Erythroblast (primary cell): ENCODE measurements at places on chromosomes 5 and 9.

DNA sequence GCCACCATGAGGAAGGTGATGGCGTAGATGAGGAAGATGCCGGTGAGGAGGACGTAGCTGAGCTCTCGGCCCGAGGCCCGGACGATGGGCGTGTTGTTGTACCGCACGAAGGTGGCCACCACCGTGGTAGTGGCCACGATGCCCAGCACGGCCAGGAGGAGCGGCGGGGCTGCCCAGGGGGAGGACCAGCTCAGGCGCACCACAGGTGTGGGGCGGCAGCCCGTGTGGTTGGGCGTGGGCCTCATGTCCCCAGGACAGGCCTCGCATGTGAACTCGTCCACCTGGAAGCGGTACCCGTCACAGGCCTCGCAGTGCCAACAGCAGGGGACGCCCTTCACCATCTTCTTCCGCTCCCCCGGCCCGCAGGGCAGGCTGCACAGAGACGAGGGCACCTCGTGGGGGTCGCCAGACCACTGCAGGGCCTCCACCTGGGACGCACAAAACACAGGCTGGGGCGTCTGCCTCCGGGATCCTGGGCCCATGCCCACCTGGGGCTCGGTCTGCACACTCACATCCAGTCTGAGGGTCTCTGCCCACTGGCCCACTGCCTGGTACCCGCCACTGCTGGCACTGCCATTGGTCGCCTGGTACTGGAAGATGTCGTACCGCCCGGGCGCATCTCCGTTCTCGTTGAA, 8.7 kb downstream of the GRM6 start:
- no peak for DNase-seq

GRCh38 chr5:143968071-143968878, 156.3 kb downstream of the HMHB1 start:
- peak; percentile 9 for DNase-seq

GRCh38 chr5:149271716-149272563, at the start of gene AFAP1L1:
AFAP1L1 (plus strand) TSS chr5:149271859; CDS start chr5:149271969, 110 bp downstream.
- peak; percentile 8 for DNase-seq

DNA sequence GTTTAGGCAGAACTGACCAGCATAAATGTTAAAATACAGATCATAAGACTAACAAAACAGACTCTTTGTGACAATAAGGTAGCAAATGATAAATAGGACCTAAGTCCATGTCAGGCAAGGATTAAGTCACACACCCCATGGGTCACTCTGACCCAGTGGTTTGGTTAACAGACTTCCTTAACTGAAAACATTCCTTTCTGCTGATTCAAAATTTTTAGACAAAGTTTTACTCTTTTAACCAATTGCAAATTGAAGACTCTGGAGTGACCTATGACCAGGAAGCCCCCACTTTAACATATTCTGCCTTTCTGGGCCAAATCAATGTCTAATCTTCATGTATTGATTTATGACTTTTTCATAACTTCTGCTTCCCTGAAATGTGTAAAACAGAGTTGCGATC, 4.9 kb upstream of the NXNL2 start:
- no peak for DNase-seq

- no peak for DNase-seq
These were observed 107.7 kb upstream of the TLX3 start for GRCh38 chr5:171201310-171201709.

DNA sequence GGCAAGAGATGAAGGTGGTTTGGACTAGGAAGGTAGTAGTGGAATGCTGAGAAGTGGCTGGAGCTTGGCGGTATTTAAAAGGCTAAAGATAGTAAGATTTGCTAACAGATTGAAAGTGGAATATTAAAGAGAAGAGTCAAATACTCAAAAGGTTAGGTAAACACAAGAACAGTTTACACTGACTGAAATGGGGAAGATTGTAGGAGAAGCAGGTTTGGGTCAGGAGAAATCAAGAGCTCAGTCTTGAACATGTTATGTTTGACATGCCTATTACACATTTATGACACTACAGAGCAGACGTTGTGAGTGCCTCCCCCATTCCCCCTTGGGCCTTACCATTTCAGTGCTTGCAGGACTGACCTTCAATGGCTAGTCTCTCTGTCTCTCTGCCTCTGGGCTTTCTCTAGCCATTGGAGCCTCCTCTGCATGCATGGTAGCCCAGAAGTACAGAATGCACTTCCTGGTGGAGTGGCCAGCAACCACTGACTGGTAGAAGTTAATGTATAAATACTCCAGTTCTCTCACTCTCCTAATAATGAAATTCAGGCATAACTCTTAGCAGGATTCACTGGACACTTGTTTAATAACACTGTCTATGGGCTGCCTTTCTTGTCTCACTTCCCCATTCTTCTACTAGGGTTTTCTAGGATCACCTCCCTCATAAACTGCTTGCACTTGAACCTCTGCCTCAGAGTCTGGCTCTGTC, 56.8 kb downstream of the HMGCS1 start:
- DNase-seq, result no peak

DNA sequence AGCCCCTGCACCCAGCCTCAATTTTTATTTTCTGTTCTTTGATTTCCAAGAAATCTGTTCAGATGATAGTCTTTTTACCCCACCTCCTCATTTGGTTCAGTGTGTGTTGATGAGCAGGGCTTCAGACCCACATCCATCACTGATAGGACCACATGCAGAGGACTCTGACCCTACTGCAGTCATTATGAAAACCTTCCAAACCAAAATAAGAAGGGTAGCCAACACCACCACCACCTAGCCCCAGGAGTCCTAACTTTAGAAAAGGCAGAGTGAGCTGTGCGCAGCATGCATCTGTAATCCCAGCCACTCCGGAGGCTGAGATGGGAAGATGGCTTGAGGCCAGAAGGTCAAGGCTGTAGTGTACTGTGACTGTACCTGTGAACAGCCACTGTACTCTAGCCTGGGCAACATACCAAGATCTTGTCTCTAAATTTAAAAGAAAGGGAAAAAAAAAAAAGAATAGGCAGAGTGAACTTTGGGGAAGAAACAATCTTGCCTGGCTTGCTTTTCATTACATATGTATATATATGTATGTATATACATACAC, 13.0 kb downstream of the CDKN2AIPNL start:
- DNase-seq, result no peak

- DNase-seq, result no peak
These were observed 1605.2 kb upstream of the CDH6 start for GRCh38 chr5:29588236-29588635.

- no peak for DNase-seq
These were observed 141.5 kb downstream of the FSTL4 start for GRCh38 chr5:133470841-133471240.

DNA sequence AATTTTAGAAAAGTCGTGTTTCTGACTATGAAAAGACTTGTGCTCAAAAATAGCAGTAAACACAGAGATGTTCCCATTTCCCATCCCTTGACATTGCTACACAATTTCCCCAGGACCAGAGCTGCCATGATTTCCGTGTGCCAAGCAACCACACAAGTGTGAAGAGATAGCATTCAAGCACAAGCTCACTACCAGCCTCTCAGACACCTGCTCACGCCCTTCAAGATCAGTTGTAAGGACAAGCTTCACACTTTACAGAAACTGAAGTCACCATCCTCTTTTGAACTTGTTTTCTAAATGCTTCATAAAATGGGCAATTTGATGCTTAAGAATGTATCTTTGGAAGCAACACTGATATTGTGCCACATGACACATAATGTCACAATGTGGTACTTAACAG, 333.1 kb downstream of the CAAP1 start:
- DNase-seq, result no peak

GRCh38 chr5:68518286-68518685, 302.7 kb downstream of the PIK3R1 start:
- DNase-seq, result no peak

- DNase-seq, result no peak
These were observed 14.3 kb downstream of the GAPT start for GRCh38 chr5:58505502-58505901.

DNA sequence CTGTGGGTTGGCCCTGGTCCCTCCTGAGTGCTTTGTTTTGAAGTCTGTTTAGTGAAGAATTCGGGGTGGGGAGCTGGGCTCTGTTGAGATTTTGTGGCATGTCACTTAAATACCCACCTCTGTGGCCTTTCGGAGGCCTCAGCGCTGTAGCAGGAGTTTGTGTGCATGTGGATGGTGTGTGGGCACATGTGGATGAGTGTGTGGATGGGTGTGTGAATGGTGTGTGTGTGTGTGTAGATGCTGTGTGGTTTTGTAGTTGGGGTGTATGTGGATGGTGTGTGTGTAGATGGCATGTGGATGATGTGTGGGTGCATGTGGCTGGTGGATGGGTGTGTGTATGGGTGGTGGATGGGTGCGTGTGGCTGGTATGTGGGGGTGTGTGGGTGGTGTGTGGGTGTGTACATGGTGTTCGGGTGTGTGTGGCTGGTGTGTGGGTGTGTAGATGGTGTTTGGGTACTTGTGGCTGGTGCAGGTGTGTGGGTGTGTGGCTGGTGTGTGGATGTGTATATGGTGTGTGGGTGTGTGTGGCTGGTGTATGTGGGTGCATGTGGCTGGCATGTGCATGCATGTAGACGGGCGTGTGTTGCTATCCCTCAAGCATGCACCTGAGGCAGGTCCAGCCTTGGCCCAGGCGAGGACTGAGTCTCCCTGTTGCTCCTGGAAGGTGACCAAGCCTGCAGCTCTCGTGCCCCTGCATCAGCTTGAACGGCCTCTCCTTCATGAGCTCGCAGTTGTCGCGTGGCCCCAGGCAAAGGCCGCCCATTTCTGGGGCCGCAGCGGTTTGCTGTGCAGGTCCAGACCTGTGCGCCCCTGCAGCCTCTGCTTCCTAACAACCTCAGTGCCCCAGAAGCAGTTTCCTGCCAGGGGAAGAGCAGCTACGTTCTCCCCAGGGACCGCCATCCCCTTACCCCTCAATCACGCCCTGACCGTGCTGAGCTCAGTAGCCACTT, 54.0 kb upstream of the FCN2 start:
- no peak for DNase-seq

GRCh38 chr9:4596165-4596922, 65.8 kb upstream of the PLPP6 start:
- DNase-seq, result no peak

GRCh38 chr5:96838201-96839070, 30.7 kb upstream of the ERAP1 start:
- DNase-seq, result no peak

GRCh38 chr5:69329905-69330489, 2.6 kb downstream of the CCDC125 start:
- DNase-seq, result no peak

DNA sequence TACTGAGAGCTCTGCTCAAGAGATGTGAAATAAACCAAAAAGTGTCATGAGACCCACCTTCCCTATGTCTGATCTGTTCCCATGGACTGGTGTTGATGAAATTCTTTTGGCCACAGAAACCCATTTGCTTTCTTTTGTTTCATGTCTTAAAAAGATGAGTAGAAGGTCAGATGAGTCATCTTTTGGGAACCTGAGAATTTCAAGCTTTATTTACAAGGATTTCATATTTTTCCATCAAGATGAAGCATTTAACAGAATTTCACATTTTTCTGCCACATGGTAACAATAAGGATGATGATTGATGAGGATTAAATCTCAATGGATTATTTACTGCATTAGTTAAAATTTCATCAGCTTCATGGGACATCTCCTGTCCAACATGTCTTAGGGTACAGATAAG, 337.8 kb downstream of the DEPDC1B start:
- no peak for DNase-seq

DNA sequence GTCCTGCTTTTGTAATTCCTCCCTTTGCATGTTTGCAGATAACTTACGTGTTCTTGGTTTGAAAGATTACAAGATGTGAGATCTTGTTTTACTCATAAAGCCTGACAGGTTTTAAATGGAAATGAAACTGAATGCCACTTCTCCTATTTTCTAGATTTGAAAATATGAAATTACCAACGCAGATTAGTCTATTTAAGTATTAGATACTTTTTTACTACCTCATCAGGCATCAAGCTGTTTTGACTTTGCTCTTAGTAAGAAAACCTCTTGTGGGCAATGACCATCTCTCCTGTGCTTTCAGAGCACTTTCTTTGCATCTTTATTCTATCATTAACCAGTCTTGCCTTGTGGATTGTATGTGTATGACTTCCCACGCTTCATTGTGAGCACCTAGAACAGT, 3.5 kb downstream of the DMXL1 start:
- peak; percentile 10 for DNase-seq

DNA sequence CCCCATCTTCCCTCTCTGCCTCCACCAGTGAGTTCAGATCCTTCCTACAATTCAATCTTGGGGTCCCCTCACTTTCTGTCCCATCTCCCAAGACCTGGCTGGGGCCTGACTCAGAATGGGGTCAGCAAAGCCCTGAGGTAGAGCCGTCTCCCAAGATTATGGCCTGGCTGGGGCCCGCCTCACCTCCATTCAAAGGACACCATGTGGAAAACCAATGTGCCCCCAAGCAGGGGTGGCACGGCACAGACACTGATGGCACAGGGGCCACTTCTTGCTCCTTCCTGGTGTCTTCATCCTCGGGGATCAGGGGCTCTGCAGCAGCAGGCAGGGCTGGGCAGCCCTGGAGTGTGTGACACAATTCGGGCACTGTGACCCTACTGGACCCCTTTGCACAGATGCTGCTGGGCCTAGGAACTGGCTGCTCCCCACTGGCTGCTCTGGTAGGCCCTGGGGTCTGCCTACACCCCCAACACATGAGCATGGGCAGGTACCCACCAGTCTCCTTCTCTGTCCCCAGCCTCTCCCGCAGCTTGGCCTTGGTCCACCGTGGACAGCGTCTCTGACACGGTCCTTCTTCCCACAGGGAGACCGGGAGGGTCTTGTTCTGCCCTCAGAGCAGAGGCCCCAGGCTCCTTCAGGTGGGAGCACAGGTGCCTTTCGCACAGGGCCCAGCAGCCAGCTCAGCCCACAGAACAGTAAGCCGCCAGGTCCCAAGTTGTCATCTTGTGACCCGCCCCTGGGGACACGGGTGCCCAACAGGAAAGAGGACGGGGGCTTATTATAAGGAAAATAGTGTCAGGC, 89.5 kb downstream of the ADAMTS2 start:
- no peak for DNase-seq

DNA sequence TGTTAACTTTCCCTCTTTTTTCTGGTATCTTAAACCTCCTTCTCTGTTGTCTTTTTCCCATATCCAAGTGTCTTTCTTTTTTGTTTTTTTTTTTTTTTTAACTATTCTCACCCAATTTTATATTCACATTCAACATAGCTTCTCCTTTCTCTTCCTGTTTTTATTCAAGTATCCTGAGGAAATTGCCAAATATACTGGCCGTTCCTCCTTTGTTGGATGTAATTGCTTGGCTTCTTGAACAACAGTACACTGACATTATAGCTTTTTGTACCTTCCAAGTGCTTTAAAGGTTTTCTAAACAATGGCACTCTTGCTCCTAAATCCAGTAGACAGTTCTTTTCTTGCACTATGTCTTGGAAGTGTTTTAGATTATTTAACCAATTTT, 1146.8 kb downstream of the MAT2B start:
- no peak for DNase-seq

DNA sequence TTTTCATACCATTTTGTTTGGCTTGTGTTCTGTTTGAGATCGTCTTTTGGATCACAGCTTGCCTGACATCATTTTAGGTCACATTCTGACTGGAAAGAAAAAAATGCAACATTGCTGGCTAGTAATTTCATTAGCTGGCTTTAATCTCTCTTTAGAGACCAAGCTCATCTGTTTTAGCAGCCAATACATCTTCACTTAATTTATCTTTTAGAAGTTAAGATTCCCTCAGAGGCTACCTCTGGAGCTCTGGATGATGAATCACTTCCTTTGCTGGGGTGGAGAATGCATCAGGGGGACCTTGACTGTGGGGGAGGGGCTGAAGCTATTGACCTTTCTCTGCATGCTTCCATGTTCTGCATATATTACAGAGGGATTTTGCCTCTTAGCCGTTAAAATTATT, 181.5 kb upstream of the OTULINL start:
- DNase-seq, result no peak

- DNase-seq, result no peak
These were observed 55.2 kb upstream of the ERBIN start for GRCh38 chr5:65871182-65871581.

- no peak for DNase-seq
These were observed 69.8 kb downstream of the RPS23 start for GRCh38 chr5:82208371-82208770.
